Left renal cortex interstitium (tissue), 4 donors: ENCODE measurements at places on chromosomes 11 and 22.

DNA sequence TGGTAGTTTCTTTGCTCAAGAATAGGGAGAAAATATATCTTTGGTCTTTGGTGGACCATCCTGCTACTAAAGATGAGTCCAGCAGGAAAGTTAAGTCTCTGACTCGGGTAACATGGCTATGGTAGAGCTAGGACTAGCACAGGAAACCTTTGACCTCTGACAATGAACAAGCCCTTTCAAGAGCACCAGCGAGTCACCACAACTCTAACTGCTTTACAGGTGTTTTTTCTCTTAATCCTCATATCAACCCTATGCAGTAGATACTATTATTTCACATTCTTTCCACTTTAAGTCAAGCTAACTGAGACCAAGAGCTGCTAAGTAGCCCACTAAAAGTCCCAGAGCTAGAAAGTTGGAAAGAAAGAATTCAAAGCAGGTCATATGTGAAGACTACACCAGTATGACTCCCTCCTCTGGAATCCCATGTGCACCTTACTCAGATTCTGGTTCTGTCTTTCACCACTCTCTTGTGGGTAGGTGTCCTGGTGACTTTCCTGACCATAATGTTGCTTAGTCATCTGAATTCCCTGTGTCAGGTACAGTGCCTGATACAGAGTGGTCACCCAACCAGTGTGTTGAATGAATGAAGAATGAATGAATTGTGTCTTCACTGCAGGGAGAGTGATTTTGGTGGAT lies 53.8 kb upstream of the ME3 start:
- no peak for DNase-seq

- DNase-seq = no peak
These were observed 126.9 kb downstream of the CEP164 start for GRCh38 chr11:117454564-117454917.

- DNase-seq = no peak
These were observed 6.9 kb downstream of the C22orf39 start for GRCh38 chr22:19440411-19441195.

- DNase-seq = no peak
These were observed 143.8 kb upstream of the NECTIN1 start for GRCh38 chr11:119872611-119873310.

DNA sequence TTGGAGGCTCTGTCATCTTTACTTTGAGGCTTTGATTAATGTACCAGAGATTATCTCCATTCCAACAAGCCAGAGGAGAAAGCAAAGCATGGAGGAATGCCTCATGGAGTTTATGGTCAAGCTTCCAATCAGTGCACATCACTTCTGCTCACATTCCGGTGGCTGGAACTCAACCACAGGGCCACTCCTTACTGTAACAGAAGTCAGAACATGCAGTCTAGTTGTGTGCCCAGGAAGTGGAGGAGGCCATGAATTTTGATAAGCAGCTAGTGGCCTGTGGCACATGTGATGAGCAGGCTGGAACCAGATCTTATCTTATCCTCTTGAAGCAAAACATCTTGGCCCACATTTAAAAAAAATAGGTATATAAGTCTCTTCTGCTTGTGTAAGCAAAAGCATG lies 258.9 kb upstream of the ARHGAP20 start:
- DNase-seq = no peak

GRCh38 chr22:50602338-50602700 lies 1.7 kb downstream of the MAPK8IP2 start:
- no peak for DNase-seq

DNA sequence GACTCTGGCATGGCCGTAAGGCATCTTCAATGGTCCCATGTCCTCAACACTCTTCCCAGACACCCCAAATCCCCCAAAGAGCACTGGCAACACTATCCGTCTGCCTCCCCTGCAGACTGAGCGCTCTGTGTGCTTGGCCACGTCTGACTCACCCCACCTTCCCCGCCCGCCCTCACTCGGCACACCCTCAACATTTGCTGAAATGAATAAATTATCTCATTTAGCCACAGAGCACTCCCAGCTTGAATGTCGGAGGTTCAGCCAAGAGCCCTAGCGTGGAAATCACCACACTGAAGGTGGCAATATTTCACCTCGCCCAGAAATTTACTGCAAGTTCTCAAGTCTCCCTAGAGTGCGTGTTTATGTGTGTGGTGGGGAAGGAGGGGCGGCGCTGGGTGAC lies 46.6 kb upstream of the TCF20 start:
- DNase-seq = no peak

DNA sequence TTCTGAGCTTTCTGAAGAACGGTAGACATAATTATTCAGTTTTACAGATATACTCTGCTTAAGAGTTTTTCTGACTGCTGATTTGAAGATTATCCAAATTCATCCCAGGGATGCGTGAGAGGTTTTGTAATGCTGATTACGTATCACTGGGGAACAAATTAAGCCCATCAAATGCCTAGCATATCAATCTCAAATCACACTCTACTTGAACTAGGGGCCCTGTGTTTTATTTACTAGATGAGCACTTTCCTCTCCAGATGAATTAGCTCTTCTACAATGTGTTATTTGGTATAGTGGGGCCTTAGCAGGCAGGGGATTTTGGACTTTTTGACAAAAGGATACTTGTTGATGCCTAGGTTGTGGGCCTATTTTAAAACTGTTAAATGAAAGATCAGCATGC lies 177.9 kb downstream of the JRKL start:
- DNase-seq = no peak

DNA sequence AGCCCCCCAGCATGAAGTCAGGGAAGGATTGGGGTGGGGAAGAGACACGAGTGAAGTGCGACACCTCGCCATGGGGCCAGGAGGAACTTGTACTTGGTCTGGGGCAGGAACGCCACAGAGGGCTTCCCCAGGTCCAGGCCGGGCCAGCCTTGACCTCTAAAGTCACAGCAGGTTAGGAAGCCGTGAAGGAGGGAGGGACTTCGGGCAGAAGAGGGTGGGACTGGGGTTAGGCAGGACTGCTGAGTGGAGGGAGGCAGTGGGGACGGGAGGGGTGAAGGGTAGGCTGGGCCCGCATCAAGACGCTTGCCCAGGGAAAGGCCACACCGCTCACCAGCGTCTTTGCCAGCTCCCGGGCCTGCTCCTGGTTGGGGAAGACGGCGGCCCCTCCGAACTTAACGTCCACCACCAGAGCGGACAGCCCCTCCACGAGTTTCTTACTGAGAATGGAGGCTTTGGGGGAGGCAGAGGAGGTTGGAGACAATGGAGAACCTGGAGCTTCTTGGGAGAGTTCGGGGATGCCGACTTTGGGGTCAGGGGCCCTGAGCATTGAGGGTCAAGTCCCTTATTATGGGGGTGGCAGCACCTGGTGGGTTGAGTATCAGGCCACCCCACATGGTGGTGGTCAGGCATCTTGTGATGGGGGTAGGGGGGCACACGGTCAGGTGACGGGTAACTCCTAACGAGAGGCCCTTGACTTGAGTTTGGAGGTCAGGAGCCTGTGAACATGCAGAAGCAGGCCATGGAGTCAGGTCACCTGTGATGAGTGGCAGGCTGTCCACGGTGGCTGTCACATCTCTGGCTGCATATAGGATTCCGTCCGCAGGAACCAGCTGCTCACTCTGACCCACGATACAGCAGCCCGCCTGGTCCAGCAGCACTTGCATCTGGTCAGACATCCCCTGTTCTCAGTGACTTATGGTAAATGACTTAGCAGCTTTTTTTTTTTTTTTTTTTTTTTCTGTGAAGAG lies 1.7 kb upstream of the SCO2 start:
- DNase-seq = no peak

- no peak for DNase-seq
These were observed 61.5 kb downstream of the CACNG2 start for GRCh38 chr22:36641902-36642640.

GRCh38 chr11:62552485-62553079 lies 6.0 kb upstream of the AHNAK start:
- no peak for DNase-seq

DNA sequence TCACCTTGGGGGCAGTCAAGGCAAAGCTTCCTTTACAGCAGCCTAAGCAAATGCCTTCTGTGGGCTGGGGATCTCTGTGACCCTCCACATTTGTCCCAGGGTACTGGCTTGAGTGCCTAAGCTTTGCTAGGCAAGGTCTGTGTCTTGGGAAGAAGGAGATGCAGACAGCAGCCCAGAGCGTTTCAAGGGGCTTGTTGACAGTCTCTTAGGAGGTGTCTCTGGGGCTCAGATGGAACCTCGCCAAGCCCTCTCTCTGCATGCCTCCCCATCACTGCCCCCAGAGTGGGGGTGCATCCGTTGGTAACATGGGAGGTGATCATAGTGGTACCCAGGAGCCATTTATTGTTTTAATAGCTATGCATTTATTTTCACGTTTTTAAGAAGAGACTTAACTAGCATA lies 29.1 kb upstream of the TMPRSS4 start:
- no peak for DNase-seq

- no peak for DNase-seq
These were observed 10.2 kb upstream of the P4HA3 start for GRCh38 chr11:74321487-74322188.

GRCh38 chr22:35059632-35060031 lies 6.3 kb upstream of the ISX start:
- DNase-seq = no peak

DNA sequence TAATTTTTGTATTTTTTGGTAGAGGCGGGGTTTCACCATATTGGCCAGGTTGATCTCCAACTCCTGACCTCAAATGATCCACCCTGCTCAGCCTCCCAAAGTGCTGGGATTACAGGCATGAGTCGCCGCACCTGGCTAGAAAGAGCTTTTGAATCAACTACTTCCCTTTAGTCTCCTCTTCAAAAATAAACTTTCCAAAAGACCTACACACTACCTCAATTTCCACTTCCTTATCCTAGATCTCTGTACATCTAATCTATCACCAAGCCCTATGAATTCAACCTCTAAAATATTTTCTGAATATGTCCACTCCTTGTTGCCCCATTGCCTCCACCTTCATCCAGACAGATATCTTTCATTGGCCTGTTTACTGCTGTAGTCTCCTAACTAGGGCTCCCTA lies 13.1 kb upstream of the DDX6 start:
- no peak for DNase-seq
